PC-3 (cell line): ENCODE measurements at places on chromosomes 4 and X.
A peak's percentile ranks its signal among the peaks of the same experiment; 100 is the strongest.

- peak overlapping the region; percentile 84 for H3K27ac ChIP-seq
- H3K4me3 ChIP-seq, result no peak overlapping the region
- peak; percentile 87 for DNase-seq
Measured at GRCh38 chr4:168604496-168605373, 107.9 kb downstream of the PALLD start.

GRCh38 chrX:70279081-70279480 lies 2.9 kb upstream of the RAB41 start:
- no peaks in the 10 kb centered on the region for H3K4me1 ChIP-seq
- no peaks in the 10 kb centered on the region for H3K36me3 ChIP-seq
- no peak overlapping the region for H3K27ac ChIP-seq

DNA sequence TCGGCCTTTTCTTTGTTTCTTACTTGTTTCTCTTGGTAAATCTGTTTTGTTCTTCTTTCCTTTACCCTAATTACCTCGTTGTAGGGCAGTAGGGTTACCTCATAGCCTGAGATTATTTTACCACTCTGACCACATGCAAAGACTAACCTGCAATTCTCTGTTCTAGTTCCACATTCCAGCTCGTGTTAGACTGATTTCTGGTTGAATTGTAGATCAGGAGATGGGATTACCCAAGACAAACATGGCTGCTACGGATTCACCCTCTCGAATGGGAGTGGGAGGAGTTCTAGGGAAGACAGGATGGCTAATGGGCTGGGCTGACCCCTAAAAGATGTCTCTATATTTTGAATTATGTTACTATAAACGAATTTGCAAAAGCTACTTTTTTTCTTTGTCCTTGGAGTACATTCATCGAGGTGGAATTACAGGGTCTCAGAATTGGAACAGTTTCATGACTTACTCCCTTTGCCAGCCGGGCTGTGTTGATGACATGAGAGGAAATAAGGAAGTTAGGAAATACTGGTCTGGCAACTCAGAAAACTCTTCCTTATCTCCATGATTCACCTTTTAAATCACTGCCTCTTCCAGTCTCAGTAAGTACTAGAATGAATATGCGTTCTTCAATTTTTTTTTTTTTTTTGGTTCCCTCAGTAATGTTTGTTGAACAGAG lies 36.7 kb upstream of the FBXW7 start:
- H3K4me1 ChIP-seq, result peaks cover 12% of the 10 kb centered on the region
- H3K4me3 ChIP-seq, result no peak overlapping the region
- peak; percentile 65 for DNase-seq
- no peaks in the 10 kb centered on the region for H3K27me3 ChIP-seq
- H3K36me3 ChIP-seq, result no peaks in the 10 kb centered on the region

DNA sequence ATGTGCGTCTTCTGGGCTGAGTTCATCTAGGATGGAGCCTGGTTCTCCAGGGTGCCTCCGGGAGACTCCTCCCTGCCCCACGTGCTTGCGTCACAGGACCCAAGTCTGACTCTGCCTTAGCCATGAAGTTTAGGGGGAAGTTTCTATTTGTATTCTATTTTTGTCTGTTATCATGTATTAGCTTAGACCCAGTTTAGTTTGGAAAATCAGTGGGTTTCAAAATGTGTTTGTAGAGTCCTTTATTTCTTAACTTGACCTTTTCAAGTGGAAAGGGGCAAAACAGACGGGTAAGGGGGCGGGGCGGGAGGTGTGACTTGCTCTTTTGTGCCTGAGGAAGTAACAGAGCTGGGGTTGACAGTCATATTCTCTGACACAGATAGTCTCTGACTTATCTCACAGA lies 86.0 kb downstream of the HTT start:
- DNase-seq, result no peak
- H3K27ac ChIP-seq, result no peak overlapping the region
- no peaks in the 10 kb centered on the region for H3K27me3 ChIP-seq

DNA sequence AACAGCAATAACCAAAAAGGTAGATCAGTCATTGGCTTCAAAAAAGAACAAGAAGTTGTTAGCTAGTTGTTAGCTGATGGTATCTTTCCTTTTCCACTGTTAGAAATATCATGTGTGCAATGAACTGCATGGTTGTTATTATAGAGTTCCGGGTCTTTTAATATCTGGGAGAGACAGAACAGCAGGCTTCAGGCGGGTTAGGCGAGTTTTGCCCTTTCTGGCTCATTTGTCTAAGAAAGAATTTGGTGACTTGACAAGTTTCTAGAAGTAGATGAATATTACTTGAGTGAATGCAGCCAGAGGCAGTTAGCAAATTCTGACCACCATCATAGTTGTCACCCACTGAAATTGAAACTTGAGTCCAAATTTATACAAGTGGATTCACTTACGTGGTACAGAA lies 88.9 kb upstream of the MID1 start:
- H3K27me3 ChIP-seq, result no peaks in the 10 kb centered on the region
- H3K27ac ChIP-seq, result no peak overlapping the region
- no peaks in the 10 kb centered on the region for H3K4me1 ChIP-seq

DNA sequence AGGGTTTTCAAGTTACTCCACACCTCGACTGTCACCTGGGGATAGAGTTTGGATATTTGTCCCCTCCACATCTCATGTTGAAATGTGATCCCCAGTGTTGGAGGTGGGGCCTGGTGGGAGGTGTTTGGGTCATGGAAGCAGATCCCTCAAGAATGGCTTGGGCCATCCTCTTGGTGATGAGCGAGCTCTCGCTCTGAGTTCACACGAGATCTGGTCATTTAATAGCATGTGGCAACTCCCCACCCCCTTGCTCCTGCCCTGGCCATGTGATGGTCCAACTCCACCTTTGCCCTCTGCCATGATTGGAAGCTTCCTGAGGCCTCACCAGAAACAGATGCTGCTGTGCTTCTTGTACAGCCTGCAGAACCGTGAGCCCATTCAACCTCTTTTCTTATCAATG lies 8.3 kb downstream of the CTAG1A start:
- DNase-seq, result no peak
- no peak overlapping the region for H3K4me3 ChIP-seq
- peaks cover 26% of the 10 kb centered on the region for H3K4me1 ChIP-seq
- H3K27me3 ChIP-seq, result no peaks in the 10 kb centered on the region
- H3K36me3 ChIP-seq, result no peaks in the 10 kb centered on the region
- no peak overlapping the region for H3K27ac ChIP-seq

- H3K4me1 ChIP-seq, result peaks cover 16% of the 10 kb centered on the region
- H3K27ac ChIP-seq, result peak overlapping the region; percentile 74
- H3K36me3 ChIP-seq, result no peaks in the 10 kb centered on the region
- H3K27me3 ChIP-seq, result no peaks in the 10 kb centered on the region; the same call in 1 of the 2 replicates
- DNase-seq, result peak; percentile 77
Measured at GRCh38 chr4:23333946-23334878, 555.6 kb downstream of the PPARGC1A start.

GRCh38 chrX:149881081-149881711 lies at the start of gene MAGEA8:
TSS of gene MAGEA8 (plus strand) at chrX:149881183. CDS start at chrX:149884273, 3,090 bp downstream.
- H3K27me3 ChIP-seq, result no peaks in the 10 kb centered on the region
- H3K36me3 ChIP-seq, result no peaks in the 10 kb centered on the region
- H3K4me1 ChIP-seq, result peaks cover 24% of the 10 kb centered on the region

DNA sequence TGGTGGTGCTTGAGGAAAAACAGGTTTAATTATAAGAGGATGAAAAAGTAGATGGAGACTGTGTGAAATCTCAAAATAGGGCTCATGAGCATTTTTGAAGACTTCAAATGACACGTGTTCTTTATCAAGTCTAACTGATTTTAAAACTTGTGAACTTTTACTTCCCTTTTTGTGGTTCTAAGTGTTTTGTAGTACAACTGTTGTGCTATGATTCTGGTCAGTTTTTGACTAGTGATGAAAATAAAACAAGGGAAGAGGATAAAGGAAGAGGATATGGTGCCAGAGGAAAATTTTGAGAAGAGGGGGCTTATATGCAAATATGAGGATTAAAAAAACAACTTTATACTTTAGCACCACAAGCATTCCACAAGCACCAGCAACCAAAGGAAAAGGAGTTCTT lies 644.0 kb downstream of the RPA4 start:
- H3K4me3 ChIP-seq, result no peak overlapping the region
- H3K27me3 ChIP-seq, result no peaks in the 10 kb centered on the region
- H3K36me3 ChIP-seq, result no peaks in the 10 kb centered on the region
- H3K4me1 ChIP-seq, result peaks cover 29% of the 10 kb centered on the region

- H3K27me3 ChIP-seq, result no peaks in the 10 kb centered on the region
- no peak for DNase-seq
- no peak overlapping the region for H3K4me3 ChIP-seq
- no peak overlapping the region for H3K27ac ChIP-seq
- no peaks in the 10 kb centered on the region for H3K36me3 ChIP-seq
Measured at GRCh38 chr4:152885185-152885584, 50.9 kb upstream of the FHDC1 start.

DNA sequence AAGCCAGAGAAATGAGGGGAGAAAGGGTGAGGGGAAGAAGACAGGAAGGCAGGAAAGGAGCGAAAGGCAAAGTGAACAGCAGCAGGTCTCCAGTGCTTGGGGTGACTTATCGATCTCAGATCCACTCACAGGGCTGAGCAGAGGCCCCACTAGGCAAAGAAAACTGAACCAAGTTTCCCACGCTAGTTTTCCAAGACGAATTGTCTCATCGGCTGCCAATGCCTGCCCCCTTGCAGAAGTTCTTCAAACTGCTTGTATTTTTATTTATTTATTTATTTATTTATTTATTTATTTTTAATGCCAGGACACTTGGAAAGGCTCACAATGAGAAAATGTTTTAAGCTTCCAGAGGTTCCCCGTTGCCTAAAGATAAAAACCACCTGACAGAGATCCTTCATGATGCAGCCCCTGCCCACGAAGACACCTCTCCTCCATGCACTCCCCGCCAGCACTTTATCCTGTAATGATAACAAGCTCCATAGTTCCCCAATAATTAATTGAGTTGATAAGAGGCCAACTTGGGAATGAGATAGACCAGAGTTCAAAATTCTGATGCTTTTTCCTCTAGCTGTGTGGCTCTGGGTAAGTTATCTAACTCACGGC lies 43.2 kb downstream of the QDPR start:
- H3K4me1 ChIP-seq, result no peaks in the 10 kb centered on the region
- peak; percentile 31 for DNase-seq
- no peak overlapping the region for H3K27ac ChIP-seq

- no peaks in the 10 kb centered on the region for H3K36me3 ChIP-seq
- H3K27me3 ChIP-seq, result no peaks in the 10 kb centered on the region
- H3K27ac ChIP-seq, result no peak overlapping the region
- H3K4me3 ChIP-seq, result no peak overlapping the region
Measured at GRCh38 chr4:133839326-133839725, 362.3 kb downstream of the PABPC4L start.

GRCh38 chr4:53105313-53105712 lies 243.2 kb downstream of the RASL11B start:
- H3K4me1 ChIP-seq, result peaks cover 10% of the 10 kb centered on the region
- no peak overlapping the region for H3K4me3 ChIP-seq
- no peak overlapping the region for H3K27ac ChIP-seq
- H3K36me3 ChIP-seq, result no peaks in the 10 kb centered on the region
- H3K27me3 ChIP-seq, result no peaks in the 10 kb centered on the region
- no peak for DNase-seq

GRCh38 chr4:2829933-2830451 lies 13.7 kb upstream of the ADD1 start:
- no peak overlapping the region for H3K27ac ChIP-seq
- H3K36me3 ChIP-seq, result no peaks in the 10 kb centered on the region
- no peak overlapping the region for H3K4me3 ChIP-seq
- DNase-seq, result no peak
- no peaks in the 10 kb centered on the region for H3K27me3 ChIP-seq

DNA sequence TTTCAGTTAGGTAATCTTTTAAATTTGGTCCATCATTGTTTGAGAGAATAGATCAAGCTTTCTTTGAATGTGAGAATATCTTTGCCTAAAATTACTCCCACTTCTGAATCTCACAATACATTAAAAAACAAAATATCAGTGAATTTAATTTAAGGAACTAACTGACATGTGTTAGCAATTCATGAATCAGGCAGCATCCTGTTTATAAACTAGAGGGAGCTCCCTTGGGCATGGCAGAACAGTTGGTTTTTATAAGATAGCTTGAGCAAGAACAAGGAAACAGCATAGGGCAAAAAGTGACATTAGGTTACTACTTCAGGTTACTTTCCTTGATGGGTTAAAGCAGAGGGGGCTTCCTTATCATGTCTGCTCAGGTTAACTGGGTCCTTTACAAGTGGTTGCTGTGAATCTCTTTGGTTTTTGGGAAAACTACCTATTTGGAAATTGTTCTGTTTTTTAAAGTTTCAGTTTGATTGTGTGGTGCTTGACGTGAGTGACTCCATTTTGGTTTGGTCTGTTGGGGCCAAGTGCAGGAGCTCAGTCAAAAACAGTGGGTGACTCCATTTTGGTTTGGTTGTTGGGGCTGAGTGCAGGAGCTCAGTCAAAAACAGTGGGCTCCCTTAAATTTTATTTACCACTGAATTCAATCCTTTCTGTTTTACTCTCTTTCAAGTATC lies 68.0 kb downstream of the PPEF2 start:
- no peaks in the 10 kb centered on the region for H3K36me3 ChIP-seq
- H3K4me1 ChIP-seq, result no peaks in the 10 kb centered on the region
- H3K27me3 ChIP-seq, result no peaks in the 10 kb centered on the region
- no peak for DNase-seq

DNA sequence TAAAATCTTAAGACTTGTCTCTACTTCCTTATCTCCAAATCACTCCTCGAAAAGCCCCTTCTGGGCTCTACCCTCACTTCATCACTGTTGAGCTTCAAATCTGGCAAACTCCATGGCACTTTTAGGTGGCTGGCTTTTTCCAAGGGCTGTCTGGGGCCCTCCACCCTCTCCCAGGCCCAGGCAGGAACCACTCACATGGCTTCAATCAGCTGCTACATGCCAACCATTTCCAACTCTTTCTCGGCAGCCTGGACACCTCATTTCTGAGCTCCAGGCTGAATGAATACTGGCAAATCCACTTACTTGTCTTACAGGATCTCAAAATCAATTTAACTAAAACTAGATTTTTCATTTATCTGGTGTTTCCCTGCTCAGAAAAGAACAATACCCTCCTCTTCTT lies 22.0 kb downstream of the USP46 start:
- H3K4me3 ChIP-seq, result no peak overlapping the region
- H3K27ac ChIP-seq, result no peak overlapping the region
- H3K4me1 ChIP-seq, result peaks cover 11% of the 10 kb centered on the region; the same call in 1 of the 2 replicates
- DNase-seq, result no peak

- no peaks in the 10 kb centered on the region for H3K27me3 ChIP-seq
- no peak within 1 kb of the TSS; the same call in 1 of the 2 replicates for H3K4me3 ChIP-seq
- H3K27ac ChIP-seq, result no peak within 1 kb of the TSS
Measured at GRCh38 chrX:1537031-1537715, at the start of gene P2RY8. TSS of gene P2RY8 (minus strand) at chrX:1537185. CDS start at chrX:1466558, 70,627 bp downstream.

DNA sequence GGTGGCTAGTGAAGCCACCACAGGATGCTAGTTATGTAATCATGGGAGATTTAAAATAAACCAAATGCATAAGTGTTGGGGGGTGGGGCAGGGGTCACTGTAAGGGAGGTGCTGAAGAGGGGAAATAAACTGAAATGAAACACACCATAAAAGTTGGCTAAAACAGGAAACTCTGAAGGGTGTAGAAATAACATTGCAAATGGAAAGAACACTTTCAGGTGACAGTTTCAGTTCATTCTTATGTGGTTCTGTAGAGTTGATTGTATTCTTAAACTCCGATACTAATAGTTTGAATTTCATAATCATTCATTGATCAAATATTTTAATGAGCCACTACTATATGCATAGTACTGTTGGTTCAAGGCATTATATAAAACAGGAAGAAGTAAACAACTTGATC lies 80.1 kb downstream of the HDAC8 start:
- peaks cover 3% of the 10 kb centered on the region; the same call in 1 of the 2 replicates for H3K36me3 ChIP-seq
- H3K4me1 ChIP-seq, result no peaks in the 10 kb centered on the region
- no peaks in the 10 kb centered on the region for H3K27me3 ChIP-seq
- DNase-seq, result no peak
- no peak overlapping the region for H3K4me3 ChIP-seq
